Adipose tissue (tissue), 3 donors: ENCODE measurements at places on chromosomes 1 and 21. TPM values are rescaled to one million over a fixed set of nuclear protein-coding genes. Genes with fewer than 3 reads are reported as not detected.

NPHS2 gene
- not detected for polyA plus RNA-seq

APCS gene
- 0.55 TPM for polyA plus RNA-seq

MPC2 gene
- 35.7 TPM for polyA plus RNA-seq

NMNAT2 gene
- 0.90 TPM for polyA plus RNA-seq

ACTRT2 gene
- not detected for polyA plus RNA-seq
